ENCODE measurements at places on chromosomes 1 and 21.

DNA sequence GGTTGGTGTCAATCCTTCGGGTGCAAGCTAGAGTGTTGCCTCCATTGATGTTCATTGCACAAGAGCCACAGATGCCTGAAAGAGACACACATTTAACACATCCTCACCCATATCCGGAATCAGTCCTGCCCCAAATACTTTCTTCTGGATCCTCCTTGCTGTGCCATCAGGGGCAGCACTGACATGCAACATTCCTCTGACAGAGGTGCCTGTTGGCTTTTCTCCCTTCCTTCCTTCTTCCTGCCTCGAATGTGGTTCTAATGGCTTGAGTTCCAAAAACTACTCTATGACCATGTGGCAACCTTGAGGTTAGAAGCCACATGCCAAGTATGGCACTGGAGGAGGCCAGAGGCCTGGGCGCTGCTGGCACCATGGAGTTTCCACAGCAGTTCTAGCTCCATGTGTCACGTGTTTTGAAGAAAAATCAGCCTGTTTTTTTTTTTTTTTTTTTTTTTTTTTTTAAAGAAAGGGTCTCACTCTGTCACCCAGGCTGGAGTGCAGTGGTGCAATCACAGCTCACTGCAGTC, 17.0 kb upstream of the ATP13A2 start:
- DNase-seq = no peak

DNA sequence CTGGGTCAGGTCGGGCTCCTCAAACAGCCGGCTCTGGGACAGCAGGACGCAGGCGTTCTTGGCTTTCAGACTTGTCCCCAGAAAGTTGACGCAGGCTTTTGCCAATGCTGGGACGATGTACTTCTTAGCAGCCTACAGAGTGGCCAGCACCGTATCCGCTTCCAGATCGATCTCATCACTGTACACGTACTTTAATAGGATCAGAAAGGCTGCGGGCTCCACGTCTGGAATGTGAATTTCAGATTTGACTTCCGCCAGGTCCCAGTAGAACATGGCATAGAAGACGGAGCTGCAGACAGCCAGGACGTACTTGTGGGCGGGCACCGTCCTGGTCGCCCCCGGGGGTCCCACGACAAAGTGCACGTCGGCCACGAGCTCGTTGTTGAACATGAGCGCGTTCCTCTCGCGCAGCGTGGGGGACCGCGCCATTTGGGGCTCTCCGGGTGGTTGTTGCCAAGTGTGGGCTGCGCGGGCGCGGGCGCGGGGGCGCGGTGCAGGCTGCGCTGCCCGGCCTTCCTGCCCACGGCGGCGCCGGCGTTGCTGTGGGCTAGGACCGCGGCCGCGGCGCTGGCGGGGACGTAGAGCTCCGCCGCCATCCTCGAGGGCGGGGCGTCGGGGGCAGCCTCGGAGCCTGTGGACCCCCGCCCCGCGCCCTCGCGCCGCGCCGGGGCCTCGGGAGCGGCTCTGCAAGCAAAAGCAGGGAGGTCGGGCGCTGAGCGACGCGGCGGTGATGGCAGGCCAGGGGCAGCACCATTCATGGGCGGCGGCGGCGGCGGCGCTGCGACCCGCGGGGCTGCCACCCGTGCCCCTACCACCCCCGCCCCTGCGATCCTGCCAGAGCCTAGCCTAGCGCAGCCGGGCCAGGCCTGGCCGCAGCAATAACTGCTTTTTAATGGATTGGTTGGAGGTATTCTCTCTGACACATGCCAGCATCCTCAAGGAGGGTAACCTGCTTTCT, 10.6 kb downstream of the CNR2 start:
- no peak for DNase-seq

DNA sequence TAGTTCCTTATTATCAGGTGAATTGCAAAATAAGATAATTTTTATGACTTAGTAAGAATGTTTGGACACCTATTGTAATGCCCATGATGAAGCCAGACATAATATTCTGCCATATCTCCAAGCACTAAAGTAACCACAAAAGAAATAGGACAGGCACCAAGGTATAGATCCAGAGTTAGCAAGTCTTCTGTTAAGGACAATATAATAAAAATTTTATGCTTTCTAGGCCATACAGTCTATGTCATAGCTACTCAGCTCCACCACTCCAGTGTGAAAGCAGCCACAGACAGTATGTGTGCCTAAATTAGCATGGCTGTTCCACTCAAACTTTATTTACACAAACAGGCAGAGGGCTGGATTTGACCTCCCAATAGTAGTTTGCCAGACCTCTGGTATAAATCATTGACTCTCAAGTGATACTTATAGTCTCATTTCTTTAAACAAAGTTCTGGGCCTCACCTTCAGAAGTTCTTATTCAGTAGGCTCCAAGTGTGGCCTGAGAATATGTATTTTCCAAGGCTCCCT, 88.3 kb downstream of the SCMH1 start:
- no peak for DNase-seq

DNA sequence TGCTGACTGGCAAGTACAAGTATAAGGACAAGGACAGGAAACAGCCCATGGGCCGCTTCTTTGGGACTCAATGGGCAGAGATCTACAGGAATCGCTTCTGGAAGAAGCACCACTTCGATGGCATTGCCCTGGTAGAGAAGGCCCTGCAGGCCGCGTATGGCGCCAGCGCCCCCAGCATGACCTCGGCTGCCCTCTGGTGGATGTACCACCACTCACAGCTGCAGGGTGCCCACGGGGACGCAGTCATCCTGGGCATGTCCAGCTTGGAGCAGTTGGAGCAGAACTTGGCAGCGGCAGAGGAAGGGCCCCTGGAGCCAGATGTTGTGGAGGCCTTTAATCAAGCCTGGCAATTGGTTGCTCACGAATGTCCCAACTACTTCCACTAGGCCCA, 32.0 kb downstream of the SLC16A1 start:
- DNase-seq = no peak

DNA sequence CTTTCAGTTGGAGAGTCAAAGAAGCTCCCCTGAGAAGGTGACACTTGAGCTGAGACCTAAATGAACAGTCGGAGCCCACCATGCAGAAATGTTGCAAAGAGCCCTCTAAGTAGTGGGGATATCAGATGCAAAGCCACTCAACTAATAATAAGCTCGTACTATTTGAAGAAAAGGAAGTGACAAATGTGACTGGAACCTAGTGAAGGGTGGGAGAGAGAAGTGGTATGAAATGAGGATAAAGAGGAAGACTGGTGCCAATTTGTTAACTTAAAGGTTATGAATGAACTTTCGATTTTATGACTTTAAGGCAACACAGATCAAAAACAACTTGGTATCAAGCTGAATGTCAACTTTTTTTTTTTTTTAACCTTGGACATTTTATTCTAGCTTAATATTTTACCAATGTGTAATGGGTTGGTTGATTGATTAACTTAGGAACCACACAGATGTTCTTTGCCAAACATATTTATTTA, 14.7 kb downstream of the LYPLAL1 start:
- no peak for DNase-seq

GRCh38 chr1:86594284-86594770, 47.4 kb downstream of the CLCA4 start:
- no peak for DNase-seq

DNA sequence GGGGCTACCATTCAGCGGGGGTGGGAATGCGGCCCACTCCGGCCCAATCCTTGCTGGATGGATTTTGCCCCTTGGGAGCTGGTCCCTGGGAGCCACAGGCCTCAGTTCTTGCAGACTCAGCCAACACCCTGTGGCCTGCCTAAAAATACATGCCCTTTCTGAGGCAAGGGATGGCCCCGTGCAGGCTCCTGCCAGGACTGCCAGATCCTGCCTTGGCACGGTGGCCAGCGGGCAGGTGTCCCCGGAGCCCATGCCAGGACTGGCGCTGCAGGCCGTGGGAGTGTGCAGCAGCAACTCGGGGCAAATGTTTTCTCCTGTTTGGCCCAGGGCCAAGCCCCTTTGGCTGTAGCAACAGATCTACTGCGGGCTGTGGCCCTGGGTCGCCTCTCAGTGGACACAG, 1.6 kb upstream of the PANK4 start:
- no peak for DNase-seq

GRCh38 chr1:45135316-45135715, 71.1 kb downstream of the ZSWIM5 start:
- no peak for DNase-seq

GRCh38 chr1:193533853-193534252, 347.4 kb upstream of the B3GALT2 start:
- no peak for DNase-seq

- DNase-seq = no peak
Observed at GRCh38 chr1:165426745-165427144, 18.2 kb downstream of the RXRG start.

GRCh38 chr1:222521299-222522104, 26.4 kb downstream of the HHIPL2 start:
- peak; percentile 61 for DNase-seq

- DNase-seq = no peak
Observed at GRCh38 chr1:44281962-44282703, 68.9 kb downstream of the DMAP1 start.

All from HFF-Myc (cell line).